ENCODE measurements at places on chromosomes 5 and 9.

GRCh38 chr5:67035098-67035740, 161.4 kb downstream of the CD180 start:
- no peak for DNase-seq

- DNase-seq = no peak
Measured at GRCh38 chr5:29614206-29614605, 1579.3 kb upstream of the CDH6 start.

DNA sequence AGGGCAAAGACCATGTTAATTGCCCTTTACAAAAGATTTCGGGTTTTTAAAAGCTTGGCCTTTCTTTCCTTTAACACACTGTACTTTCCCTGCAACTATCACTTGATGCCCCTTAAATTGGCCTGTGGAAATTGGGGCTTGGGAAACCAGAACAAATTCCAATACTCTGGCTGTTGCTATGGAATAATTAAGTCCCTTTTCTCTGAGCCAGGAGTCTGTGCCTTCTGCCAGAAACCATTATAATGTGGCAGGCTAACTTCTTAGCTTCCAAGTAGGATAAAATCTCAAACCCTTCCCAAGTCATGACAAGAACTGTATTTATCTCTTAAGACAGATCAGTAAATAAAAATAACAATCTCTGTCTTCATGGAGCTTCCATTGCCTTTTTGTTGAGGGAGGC, 1.1 kb upstream of the SPINK1 start:
- DNase-seq = no peak

DNA sequence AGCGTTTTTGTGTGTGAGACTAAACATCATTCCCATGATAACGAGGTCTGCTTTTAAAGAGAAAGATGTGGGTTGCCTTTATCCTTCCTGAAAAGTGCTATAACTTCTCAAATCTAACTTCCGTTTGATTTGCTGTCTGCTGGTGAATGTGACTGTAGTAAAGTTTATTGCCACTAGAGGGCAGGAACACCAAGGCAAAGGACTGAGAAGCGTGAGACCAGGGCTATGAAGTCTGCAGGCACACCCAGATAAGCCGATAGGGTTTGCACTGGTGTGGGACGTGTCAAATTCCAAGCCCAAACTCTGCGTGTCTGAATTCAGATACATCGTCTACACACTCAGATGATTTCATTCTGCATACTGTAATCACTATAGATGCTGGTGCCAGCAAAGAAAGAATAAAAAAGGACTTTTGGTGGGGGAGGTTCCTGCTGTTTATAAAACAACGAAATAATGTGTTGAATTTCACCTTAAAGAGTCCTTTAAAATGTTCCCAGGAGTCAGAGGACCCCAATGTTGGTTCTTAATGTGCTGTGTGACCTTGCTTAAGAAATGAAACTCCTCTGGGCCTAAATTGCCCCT, 87.2 kb downstream of the PTTG1 start:
- DNase-seq = peak; percentile 78

GRCh38 chr5:107359033-107359915, 311.5 kb downstream of the EFNA5 start:
- DNase-seq = peak; percentile 75

DNA sequence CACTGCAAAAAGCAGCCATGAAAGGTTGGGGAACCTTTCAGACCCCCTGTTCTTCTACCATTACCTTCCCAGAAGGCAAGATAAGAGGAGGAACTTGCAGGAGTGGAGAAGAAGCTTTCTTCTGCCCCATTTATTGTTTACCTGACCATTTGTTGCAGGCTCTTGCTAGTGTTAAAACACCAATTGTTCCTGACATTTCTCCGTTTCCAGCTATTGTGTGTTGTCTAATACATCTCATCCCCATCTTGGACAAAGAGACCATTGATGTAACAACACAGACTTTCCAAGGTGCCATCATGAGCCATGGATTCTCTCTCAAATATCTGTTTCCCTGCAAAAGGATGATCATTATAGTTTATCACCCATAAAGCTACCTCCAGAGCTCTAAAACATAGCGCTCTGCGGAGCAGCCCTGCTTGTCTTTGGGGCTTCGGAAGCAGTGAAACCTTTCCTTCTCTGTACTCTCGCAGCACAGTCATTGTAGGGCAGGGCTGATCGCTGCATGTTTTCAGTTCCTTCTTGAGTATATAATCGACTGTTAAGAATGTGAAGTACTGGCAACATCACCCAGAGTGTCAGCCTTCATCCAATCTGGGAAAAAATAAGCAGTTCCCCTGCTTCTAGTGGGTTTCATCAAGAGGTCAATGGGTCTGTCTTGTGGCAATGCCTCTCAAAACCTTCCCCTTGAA, 680.0 kb downstream of the SEMA5A start:
- no peak for DNase-seq

- peak; percentile 46 for DNase-seq
Measured at GRCh38 chr5:77064040-77064439, 23.0 kb downstream of the ZBED3 start.

DNA sequence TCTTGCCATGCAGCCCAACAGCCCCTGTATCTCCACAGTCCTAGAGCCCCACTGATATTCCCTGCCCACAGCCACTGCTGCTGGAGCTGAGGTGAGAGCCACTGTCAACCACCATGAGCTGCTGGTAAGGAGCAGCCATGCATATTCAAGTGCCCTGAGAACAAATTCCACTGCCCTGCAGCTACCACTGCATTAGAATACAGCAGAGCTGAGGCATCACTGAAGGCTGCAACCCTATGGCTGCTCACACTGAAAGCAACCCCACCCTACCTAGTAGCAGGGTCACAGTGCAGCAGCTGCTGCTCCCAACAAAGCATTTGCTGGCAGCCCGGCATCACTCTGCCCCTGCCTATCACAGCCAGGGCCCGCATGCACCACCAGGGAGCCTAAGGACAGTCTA, 68.6 kb downstream of the SKIC3 start:
- DNase-seq = no peak

DNA sequence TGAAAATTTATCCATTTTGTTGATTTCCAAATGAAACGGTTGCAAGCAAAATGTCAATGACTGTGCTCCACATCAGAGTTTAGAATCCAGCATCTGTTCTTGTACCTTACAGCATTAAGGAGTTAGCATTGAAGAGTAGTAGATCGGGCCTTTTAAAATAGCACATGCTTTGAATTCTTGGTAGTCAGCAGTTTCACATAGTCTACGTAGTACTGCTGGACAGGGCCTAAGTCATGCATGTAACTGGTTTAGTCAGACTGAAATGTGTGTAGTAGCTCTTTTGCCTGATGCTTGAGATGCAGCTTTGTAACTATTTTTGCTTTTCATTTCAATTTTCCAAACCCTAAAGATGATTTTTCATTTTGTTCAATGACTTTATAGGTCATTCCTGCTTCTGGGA, 19.8 kb downstream of the LECT2 start:
- no peak for DNase-seq

Measured in NCI-H69 (cell line).